ENCODE measurements at places on chromosomes 5 and 9.
A peak's percentile ranks its signal among the peaks of the same experiment; 100 is the strongest.

DNA sequence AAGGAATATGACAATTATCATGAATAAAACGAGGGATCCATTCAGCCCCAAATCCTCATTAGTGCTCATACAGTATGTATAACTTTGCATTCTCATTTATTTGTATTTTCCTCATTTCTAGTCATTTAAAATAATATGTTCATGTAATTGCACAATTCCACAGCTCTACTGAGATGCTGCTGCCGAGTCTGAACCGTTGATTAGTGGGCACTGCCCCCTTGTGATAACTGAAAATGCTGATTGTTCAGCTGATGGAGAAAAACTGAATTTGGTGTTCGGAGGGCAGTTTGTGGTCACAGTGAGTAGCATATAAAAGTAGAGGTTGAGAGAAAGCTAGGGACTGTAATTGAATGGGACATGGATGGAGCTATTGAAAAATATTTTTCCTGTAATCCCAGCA is 12.2 kb upstream of the GPR151 start:
- no peak for DNase-seq

- DNase-seq: no peak
Observed at GRCh38 chr5:11459716-11460115, 444.5 kb downstream of the CTNND2 start.

- no peak for DNase-seq
Observed at GRCh38 chr5:111703662-111704061, 53.3 kb downstream of the NREP start.

DNA sequence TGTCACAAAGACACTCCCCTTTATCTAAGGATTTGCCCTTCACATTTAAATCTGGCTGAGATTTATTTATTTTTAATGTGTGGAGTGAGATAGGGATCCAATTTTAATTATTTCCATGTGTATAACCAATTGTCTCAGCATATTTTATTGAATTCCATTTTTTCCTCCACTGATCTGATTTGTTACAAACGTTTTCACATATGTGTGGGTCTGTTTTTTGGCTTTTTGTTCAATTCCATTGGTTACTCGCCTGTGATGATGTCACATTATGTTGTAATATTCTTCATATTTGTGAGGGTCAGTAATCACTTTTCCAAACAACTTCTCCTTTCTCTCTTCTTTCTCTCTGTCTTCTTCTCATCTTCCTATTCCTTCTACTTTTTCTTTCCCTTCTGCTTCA is 278.3 kb upstream of the RFX3 start:
- DNase-seq: no peak

GRCh38 chr9:23826120-23826629 is at the start of gene ELAVL2:
TSS of gene ELAVL2 (minus strand) at chr9:23826240. CDS start at chr9:23762234, 64,006 bp downstream.
- DNase-seq: no peak

DNA sequence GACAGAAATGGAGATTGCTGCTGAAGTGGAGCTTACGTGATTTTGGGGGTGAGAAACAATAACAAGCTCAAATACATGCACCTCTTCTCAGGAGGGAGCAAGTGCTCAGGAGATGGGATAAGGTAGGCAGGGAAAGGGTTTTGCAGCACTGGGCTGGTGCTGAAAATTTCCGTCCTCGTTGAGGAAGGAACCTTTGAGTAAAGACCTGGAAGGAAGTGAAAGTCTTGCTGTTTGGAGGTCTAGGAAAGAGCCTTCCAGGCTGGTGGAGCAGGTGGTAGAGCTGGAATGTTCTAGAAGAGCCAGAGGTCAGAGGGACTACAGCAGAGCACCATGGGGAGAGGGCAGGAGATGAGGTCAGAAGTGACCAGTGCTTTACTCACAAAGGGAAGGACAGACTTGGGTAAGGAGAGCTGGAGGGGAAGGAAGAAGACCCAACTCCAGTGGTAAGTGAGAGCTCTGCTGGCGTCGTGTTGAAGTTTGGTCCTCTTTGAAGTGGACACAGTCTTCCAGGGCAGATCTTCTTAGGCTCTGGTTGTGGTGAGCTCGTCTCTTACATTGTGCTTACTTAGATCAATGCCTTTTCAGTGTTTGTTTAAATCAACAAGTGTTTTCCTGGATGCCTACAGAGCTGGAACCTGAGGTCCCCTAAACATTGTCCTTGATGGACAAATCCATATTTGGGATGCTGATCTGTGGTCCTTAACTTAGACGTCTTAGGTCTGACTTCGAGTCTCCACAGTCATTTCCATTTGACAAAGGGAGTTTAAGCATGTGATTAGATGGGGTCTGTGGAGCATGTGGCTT is 21.0 kb downstream of the ANKRD33B start:
- DNase-seq: no peak

DNA sequence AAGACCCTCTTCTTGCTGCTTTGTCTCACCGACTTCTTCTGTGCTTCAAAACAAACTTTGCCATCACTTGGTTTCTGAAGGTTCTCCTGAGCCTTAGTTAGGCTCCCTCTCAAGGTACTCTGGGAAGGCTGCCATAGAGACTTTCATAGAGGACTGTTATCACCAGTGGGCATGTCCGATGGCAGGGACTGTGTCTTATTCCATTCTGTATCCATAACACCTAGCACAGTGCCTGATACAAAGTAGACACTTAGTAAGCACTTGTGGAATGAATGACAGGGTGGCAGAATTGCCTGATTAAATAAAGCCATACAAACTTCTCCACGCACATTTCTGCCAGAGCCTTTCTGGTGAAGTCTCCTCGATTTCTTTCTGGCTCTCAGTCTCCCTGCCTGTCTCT is 32.7 kb downstream of the AGXT2 start:
- no peak for DNase-seq

GRCh38 chr9:19732441-19732951 is 56.3 kb downstream of the SLC24A2 start:
- no peak for DNase-seq

DNA sequence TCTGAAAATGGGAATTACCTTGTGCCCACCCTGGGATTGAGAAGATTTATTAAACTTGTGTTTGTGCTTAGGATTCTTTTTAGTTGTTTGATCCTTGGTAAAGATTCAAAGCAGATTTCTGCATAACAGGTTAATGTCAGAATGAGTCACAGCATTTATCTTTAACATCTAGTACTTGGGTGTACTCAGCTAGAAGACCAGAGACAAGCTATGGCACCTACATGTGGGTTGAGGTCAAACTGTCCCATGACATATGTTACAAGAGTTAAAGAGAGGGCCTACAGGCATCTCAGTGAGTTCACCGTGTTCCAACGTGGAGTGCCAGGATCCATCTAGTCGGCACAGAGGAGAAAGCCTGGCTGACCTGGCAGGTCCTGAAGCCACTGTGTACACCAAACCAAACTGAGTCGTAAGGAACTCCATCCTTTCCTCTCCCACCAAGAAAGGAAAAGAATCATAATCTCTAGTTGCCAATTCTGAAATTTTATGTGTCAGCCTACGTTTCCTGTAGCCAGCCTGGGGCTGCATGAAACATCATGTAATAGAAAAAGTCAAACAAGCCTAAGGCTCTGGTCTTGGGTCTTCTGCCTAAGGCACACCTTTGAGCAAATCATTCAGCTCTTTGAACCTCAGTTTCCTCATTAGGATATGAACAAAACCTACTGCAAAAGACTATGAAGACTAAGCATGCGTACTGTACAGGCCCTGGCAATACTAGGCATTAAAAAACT is 73.7 kb downstream of the RCL1 start:
- DNase-seq: no peak

- no peak for DNase-seq
Observed at GRCh38 chr9:118630079-118630478, 739.2 kb downstream of the BRINP1 start.

DNA sequence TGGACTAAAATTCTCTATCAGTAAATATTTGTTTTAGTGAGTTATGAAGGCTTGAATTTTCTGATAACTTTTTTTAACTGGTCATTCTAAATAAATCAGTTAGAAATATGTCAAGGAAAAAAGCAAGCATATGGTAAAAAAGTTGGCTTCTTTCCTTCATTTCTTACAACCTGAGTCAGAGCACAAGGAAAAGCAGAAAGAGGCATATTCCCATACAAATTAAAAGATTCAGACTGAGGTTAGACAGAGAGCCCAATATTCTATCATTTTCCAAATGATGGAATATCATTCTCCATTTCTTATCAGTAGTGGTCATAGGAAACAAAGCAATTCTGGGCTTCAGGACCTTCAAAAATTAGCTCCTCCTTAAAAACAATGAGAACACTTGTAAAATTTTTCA is 732.1 kb downstream of the MAT2B start:
- no peak for DNase-seq

DNA sequence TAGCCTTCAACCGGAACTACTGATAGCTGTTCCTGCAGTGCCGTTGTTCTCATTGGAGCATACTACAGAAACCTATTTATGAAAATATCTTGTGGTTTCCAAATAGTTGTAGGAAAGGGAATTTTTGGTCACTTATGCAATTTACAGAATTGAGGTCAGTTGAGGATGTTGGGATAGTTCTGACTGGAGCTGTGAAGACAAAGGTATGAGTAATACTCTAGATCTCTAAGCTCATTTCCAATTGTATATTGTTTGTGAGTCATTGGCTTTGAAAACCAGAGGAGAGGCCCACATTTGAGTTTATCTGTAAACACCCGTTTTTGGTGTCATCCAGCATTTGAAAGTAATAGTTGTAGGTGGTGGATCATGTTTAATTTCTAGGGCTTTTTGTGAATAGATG is 561.3 kb upstream of the WWC1 start:
- no peak for DNase-seq

DNA sequence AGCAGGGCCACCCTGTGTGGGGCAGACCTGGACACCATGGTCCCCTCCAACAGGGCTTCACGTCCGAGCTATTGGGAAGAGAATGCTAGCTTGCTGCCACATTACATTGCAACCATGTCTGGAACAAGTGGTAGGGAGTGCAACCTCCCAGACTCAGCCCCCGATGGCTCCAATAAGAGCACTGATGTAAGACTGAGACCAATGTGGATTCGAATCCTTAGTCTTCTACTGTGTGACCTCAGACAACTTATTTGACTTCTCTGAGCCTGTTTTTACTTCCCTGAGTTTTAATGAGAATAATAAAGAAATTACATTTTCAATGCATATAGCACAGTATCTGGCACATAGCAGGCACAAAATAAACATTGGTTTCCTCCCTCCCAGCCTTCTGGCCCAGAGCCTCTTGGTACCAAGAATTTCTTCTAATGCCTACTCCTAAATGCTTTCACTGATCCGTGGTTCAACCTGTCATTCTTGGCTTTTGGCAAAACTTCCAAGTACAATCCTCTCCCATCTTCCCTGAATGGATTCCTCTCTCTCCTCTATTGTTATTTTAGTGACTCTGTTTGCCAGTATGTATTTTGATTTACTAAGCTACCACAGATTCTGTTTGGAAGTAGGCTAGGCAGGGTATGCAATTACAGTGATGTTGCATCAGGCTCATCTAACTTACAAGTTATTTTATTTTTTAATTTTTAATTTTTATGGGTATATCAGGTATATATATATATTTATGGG is 34.6 kb upstream of the COL15A1 start:
- no peak for DNase-seq

DNA sequence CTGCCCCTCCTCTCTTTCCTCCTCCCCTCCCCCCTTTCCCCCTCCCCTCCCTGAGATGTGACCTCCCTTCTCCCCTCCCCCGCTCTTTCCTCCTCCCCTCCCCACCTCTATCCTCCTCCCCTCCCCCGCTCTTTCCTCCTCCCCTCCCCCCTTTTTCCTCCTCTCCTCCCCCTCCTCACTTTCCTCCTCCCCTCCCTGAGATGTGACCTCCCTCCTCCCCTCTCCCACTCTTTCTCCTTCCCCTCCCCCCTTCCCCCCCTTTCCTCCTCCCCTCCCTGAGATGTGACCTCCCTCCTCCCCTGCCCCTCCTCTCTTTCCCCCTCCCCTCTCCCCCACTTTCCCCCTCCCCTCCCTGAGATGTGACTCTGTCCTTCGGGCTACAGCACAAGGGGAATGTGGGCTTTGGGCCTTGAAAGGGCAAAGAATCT is 169.8 kb downstream of the COL23A1 start:
- DNase-seq: no peak

- no peak for DNase-seq
Observed at GRCh38 chr5:72369711-72370110, 49.5 kb downstream of the PTCD2 start.

GRCh38 chr9:76531231-76531780 is 72.3 kb downstream of the GCNT1 start:
- no peak for DNase-seq

DNA sequence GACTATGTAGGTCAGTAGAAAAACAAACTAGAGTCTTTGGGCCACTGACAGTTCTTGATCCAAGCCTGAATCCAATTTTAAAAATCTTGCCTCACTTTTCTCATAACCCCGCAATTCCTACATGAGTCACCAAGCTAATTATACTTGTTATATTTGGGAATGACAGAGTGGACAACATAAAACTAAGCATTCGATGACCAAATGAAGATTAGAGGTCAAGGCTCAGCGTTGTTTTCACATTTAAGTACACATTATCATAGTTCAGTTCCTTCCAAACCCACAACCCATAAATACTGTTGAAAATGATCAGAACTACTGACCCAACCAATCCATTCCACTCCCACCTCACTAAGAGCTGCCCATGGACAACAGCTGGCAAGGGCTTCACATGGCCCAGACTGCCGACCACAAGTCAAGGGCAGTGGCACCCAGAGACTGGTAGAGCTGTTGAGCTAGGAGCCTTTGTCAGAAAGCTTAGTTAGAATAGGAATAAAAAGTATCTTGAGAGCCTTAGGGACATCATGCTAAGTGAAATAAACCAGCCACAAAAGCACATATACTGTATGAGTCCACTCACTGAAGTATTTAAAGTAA is 64.2 kb downstream of the MYO10 start:
- DNase-seq: no peak

- DNase-seq: peak; percentile 41
Observed at GRCh38 chr9:137077758-137078693, 709 bp downstream of the UAP1L1 start.

DNA sequence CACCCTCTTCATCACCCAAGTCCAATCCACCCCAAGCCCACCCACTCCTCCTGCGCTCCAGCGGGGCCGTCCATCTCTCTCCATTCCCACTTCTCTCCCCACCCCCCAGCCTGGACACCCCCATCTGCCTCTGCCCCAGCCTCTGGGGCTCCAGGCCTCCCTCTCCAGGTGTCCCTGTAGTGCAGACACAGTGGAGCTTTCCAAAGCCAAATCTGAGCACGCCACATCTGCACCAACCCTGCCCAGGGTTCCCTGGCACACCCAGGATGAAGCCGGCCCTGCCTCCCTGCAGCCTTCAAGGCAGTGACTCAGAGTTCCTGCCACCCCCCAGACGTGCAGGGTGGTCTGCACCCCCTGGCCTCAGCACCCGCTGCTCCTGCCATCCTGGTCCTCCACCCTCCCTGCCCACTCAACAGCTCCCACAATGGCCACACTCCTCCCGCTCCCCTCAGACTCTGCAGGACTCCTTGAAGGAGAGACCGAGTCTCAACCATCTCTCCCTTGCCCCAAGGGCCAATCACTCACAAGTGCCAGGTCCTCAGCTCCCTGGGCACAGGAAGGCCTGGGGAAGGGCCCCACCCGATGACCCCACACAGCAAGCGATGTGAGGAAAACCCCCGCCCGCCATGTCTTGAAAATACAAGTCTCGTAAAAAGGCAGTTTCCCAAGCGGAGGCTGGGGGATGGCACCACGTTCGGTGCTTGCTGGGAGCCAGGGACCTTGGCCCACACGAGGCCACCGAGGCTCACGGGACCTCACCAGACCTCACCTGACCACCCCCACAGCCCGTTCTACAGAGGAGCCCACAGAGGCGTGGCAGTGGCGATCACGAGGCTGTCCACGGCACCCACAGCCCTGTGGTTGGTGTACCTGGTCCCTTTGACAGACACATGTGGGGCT is 22.2 kb downstream of the VAV2 start:
- DNase-seq: no peak

Data from CD8-positive, alpha-beta memory T cell (primary cell).